ENCODE measurements at places on chromosomes 13 and 19.

DNA sequence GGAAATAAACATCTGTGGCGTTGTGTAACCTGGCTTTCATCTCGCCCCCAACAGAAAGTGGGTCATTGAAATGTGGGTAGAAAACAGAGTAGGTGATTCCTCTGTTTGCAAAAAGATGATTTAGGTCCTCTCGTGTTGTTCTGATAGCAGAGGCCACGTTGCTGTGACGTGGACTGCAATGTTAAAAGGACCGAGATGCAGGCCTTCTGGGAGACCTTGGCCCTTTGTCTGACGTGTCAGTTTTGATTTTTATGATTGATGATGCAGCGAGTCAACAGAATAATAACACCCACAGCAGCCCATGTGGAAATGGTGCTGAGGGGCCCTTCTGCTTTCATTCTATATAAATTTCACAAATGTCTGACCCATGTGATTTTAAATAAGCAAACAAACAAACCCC, 68.9 kb downstream of the FGF9 start:
- DNase-seq: no peak

DNA sequence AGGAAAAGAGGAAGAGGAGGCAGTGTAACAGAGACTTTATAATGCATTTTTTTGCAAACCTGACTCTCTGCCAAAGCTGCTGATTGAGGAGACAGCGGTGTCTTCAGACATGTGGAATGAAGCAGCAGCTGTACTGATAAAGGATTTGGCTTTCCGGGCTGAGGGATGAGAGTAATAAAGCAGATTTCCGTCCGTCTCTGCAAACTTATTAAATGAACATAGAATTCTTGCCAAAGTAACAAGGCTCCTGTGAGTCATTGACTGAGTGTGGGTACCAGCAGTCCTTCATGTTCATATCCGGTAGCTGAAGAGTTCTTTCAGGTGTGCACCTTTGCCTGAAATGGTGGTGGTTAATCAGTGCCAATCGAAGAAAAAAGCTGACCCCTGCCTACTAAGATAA, 112.6 kb downstream of the LIG4 start:
- no peak for DNase-seq

DNA sequence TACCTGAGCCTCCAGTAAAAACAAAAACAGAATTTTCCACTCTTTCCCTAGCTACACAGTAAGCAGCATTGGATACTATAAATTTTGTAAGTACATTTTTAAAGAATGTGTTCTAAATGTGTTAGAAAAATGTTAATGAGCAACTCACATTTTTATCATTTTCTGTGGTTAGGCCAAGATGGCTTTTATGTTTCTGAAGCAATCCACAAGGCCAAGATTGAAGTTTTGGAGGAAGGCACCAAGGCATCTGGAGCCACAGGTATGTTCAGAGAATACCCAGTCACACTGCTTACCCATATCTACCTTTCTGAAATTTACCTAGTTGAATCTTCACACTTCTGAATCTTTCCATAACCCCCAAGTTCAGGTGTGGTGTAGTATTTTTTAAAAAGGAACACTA, 21.6 kb downstream of the SERPINE3 start:
- DNase-seq: no peak

DNA sequence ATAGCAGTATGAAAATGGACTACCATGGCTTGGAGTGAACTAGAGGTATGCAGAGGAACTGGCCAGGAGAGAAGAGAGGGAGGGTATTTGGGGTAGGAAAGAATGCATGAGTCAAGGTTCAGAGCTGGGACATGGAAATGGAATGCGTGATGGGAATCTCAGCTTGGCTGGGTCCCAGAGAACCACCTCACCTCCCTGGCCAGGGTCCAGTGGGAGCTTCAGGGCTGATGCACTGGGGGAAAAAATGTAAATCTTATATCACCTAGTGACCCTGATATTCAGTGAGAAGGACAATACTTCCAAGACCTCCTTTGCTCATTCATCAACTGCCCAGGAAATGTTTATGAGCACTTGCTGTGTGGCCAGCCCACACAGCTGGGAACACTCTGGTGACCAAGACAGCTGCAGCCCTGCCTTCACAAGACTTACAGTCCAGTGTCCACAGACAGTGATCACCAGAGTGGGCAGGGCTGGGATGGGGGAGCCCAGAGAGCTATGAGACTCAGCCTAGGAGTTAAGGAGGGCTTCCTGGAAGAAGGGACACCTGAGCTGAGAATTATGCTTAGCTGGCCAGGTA, 12.8 kb downstream of the IGSF23 start:
- no peak for DNase-seq

GRCh38 chr13:106163426-106163825, 372.0 kb downstream of the EFNB2 start:
- no peak for DNase-seq

GRCh38 chr19:6556480-6557195, 25.8 kb downstream of the TNFSF9 start:
- DNase-seq: no peak

- no peak for DNase-seq
These were observed 34.9 kb upstream of the HOMER3 start for GRCh38 chr19:18975869-18976268.

- DNase-seq: no peak
These were observed 94.6 kb downstream of the KL start for GRCh38 chr13:33110713-33111413.

GRCh38 chr13:101916108-101916774, 463.8 kb downstream of the ITGBL1 start:
- DNase-seq: no peak

- no peak for DNase-seq
These were observed 2.1 kb upstream of the HAMP start for GRCh38 chr19:35279985-35280821.
